ENCODE measurements at places on chromosomes 7 and 10. TPM values are rescaled to one million over a fixed set of nuclear protein-coding genes. Genes with fewer than 3 reads are reported as not detected.
A peak's percentile ranks its signal among the peaks of the same experiment; 100 is the strongest.

- peak; percentile 48 for DNase-seq
- no peaks in the 10 kb centered on the region for H3K27me3 ChIP-seq
- no peaks in the 10 kb centered on the region for H3K4me1 ChIP-seq
- no peaks in the 10 kb centered on the region for H3K36me3 ChIP-seq
- no peak overlapping the region for H3K4me3 ChIP-seq
These were observed 83.7 kb downstream of the SLC16A9 start for GRCh38 chr10:59625721-59626522.

DNA sequence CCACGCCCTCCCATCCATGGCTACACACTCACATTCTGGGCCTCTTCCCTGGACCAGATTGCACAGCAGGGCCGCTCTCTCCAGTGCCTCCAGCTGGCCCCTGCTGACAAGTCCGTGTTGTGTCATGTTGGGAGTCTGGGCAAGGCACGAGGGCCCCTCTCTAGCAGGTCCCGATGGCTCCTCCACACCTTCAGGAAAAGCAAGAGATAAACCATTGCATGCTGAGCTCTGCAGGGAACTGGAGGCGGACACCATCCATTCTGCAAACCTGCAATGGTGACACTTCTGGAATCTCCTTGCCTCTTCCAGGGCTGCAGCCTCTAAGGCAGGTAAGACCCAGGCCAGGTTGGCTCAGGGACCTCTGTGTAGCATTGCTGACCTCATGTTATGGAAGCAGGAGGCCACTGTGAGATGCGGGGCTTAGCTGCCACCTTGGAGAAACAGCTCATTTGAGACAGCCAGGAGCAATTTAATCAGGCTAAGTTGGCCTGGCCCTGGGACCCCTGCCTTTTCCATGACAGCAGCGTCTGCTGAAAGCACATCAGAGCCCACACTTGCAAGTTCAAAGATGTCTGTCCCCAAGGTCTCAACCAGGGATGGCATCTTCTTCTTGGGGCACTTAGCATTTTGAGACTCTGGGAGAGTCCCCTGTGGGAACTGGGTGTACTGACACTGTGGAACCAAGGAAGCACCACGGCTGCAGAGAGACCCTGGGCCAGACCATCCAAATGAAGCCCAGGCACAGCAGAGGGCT lies 34.2 kb upstream of the LEP start:
- no peaks in the 10 kb centered on the region for H3K36me3 ChIP-seq
- H3K27me3 ChIP-seq: peaks cover 4% of the 10 kb centered on the region
- H3K4me3 ChIP-seq: no peak overlapping the region
- no peaks in the 10 kb centered on the region for H3K4me1 ChIP-seq
- H3K27ac ChIP-seq: no peak overlapping the region

The WNT2 gene
- total RNA-seq: 0.12 TPM

DNA sequence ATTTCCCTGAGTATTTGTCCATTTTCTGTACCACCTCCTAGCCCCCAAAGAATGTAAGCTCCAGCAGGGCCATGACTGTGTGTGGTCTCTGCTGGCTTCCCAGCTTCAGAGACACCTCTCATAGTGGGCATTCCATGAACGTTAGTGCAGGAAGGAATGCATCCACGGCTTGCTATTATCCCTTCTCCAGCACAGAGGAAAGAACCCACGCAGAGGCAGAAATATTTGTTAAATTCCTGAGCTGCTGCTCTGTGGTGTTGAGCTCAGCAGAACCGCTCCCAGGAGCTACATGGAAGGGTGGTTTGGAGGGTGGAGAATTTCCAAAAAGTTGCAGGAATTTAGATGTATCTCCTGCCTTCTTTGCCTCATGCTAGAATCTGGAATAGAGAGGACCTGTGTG lies 275.2 kb downstream of the POU6F2 start:
- no peak overlapping the region for H3K27ac ChIP-seq
- no peak for DNase-seq
- no peak overlapping the region for H3K4me3 ChIP-seq
- H3K27me3 ChIP-seq: peaks cover 56% of the 10 kb centered on the region
- H3K36me3 ChIP-seq: no peaks in the 10 kb centered on the region
- H3K4me1 ChIP-seq: no peaks in the 10 kb centered on the region

The PTN gene
- not detected for total RNA-seq

The KIAA1549 gene
- total RNA-seq: 3.9 TPM

DNA sequence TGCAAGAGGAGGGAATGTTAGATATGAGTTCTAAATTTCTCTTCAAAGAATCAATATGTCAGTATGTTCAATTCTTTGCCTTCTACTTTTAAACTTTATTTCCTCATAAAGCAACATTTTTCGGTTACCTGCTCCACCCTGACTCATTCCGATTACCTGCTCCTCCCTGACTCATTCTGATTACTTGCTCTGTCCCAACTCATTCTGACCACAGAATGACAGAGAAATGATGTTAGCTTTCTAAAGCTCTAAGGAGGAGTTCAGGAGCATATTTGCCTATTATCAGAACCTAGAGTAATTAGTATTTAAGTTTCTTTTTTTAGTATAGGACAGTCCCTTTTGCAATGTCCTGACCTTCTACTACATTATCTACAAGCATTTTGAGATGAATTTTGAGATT lies 24.5 kb upstream of the PPP1R9A start:
- no peak overlapping the region for H3K4me3 ChIP-seq
- H3K27ac ChIP-seq: no peak overlapping the region
- no peaks in the 10 kb centered on the region for H3K36me3 ChIP-seq
- no peaks in the 10 kb centered on the region for H3K27me3 ChIP-seq

All from HCT116 (cell line).